EH (cell line): ENCODE measurements at places on chromosomes 12 and 14.

DNA sequence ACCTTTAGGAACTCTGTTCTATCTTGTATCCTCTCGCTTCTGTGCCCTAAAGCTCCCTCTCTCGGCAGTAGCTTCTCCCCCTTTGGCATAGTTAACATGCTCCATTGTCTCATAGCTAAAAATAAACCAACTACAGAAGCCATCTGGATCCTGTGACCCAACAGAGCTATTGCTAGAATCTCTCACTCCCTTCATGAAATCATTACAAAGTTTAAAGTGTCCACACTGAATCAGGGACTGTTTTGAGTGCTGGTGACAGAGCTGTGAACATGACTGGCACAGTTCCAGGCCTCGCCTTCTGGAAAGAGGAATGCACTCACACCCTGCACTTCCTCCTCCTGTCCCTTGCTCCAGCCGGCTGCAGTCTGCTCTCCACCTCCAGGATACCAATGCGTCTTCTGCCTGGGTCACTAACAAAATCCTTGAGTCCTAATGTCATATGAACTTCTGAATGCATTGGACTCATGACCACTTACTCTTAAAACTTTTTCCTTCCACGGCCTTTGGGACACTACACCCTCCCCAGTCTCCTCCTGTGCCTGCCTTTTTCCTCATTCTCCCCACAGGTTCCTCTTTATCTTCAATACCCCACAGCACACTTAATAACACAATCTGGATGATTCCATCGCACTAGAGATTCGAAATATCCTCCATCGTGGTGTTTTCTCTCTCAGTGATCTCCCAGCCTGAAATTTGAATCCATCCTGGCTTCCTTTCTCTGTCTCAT, 13.2 kb downstream of the PLBD1 start:
- DNase-seq: peak; percentile 19

DNA sequence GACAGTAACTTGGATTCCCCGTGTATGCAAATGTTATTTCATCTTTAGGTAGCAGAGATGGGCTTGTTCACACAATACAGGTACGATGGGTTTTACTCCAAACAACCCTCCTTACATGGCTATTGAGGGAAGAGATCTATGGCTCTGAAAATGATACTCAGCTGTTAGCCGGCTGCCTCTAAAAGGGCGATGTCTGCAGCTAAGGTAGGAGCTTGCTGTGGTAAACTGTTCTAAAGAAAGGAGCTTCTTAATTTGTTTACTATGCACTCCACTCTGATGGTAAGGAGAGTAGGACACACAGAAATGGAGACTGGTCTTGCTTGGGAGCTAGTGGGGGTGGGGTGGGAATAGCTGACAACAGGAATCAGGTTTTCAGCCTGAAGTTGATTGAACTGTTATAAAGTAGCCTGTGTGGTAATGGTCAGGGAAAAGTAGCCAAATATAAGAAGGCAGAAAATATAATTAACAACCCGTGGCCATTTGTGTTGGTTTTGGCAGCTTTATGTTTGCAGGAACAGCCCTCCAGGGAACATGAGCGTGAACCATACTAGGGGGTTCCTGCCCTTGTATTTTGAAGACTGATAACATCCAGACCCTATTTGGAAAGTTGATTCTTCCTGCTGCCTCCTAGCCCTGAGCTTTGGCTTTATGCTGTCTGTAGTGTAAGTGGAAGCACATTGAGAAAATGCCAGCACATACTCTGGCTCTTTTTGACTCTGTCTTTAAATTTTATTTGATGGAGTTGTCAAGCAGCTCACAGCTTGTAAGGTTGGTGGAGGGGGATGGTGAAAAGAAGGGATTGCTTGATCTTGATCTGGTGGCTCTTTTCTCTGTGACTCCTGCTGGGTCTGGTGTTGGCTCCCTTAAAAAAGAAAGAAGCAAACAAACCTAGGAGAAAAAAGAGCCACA, 929.8 kb downstream of the DIO2 start:
- DNase-seq: peak; percentile 11

GRCh38 chr14:49975276-49975675, 82.4 kb downstream of the ARF6 start:
- DNase-seq: peak; percentile 97

DNA sequence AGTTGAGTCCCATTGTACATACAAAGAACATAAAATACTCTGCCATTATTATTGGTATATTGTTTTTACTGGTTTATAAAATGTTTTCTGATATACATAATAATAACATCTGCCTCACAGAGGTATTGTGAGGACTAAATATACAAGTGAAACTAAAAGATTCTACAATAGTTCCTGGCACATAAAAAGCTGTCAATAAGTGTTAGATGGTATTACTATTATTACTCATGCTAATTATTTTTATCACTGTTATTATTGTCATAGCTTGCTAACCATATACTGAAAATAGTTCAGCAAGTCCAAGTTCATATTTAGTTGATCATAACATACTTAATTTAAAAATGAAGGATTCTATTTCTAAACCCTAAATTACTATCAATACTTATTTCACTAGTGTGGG, 34.4 kb downstream of the BTG1 start:
- no peak for DNase-seq

GRCh38 chr14:102902086-102902485, 20.4 kb upstream of the AMN start:
- DNase-seq: no peak

- DNase-seq: peak; percentile 5
These were observed 536.3 kb upstream of the CCDC196 start for GRCh38 chr14:65949711-65950516.

GRCh38 chr12:2003676-2004112, 563 bp downstream of the DCP1B start:
- DNase-seq: peak; percentile 55

DNA sequence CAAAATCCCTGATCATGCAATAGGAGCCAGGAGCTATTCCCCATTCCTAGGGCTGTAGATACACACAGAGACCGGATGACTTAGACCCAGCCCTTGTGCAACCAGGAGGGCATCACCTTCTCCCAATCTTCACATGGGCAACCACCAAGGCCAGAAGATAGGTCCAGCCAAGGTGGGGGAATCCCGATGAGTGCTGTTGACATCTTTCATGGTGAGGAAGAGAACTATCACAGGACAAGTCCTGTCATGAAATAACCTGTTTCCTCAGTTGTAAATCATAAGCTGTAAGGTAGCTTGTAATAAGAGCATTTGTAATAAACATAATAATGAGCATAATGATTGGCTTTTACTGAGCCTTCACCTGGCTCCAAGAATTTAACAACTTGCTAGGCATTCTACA, 89.5 kb downstream of the GCH1 start:
- DNase-seq: no peak

- DNase-seq: no peak
These were observed 2.3 kb downstream of the RDH12 start for GRCh38 chr14:67703997-67704396.

DNA sequence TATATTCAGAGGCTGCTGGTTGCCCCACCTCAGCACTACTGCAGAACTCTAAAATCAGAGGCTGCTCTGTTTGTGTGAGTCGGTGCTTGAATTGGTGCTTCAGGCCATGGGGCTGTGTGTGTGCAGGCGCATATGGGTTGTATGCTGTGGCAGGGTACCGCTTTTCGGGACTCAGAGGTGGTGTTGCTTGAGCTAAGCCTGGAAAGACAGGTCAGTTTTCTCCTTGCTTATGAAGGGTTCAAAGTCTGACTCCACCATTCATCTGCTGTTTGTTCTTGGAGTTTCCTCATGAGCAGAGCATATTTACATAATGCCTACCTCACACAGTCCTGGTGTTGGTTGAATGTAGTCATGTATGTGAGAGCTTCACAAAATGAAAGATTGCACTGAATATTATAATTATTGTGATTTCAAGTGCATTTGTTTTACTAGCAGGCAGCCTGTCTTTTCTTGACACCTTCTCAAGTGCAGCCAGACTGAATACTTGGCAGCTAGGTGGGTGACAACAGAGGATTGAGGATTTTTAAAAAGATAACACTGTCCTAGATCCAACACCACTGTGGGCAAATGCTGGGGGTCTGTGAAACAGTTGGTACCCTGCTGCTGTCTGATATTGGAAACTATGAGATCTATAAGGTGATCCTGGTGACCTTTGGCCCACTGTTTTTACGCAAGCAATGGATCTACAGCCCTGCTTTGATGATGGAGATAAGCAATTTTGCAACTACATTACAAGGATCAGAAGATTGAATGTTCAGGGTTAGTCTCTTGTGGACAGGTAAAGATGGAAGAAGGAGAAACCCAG, 1.0 kb upstream of the ANG start:
- no peak for DNase-seq

- no peak for DNase-seq
These were observed 6.4 kb downstream of the ETV6 start for GRCh38 chr12:11655842-11656241.

DNA sequence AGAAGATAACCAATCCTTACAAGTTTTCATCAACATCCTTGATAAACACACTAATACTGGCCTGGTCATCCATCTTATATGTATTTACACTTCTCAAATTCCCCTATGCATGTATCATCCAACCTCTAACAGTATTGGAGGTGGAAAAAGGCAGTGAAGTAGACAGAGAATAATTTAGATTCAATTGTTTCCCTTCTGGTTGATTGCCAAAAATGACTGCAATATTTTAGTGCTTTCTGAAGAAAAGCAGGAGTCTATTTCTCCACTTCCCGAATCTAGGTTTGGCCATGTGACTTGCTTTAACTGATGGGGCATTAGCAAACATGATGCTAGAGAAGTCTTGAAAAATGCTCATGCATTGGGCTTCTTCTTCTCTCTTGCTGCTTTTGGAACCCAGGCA, 78.3 kb upstream of the METAP2 start:
- no peak for DNase-seq

DNA sequence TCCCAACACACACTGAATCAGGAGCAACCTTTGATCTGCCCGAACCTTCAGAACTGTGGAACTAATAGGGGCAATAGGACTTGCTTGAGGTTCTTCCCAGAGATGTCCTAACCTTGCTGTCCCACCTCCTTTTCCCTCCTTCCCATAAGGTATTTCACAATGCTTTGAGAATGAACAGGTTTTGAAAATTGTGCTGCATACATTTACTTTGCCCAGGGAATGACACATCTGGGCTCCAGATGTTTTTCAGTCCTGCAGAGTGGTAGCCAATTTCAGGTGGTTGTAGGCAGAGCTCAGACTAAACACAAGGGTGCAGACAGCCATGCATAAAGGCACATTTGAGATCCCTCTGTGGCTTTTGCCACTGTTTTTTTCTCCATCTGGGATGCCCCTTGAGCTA, 206.7 kb upstream of the PWP1 start:
- no peak for DNase-seq

GRCh38 chr14:75886636-75887348, 95.0 kb downstream of the TGFB3 start:
- peak; percentile 67 for DNase-seq

DNA sequence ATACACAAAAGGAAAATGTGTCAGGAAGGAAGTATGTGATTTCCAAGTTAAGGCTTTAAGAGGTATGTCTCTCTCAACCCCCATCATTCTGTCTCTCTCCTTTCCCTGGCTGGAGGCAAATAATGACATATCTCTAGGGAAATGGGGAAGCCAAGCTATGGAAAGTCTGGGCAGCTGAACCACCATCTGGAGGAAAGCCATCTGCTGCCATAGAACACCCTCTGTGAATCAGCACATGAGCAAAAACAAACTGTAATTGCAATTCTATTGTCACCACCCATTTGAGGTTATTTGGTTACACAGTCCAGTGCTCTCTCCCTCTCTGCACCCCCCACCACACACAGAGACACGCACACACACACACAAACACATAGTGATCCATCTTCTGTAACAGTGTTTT, 766.2 kb downstream of the FLRT2 start:
- peak; percentile 26 for DNase-seq

- peak; percentile 94 for DNase-seq
These were observed 22.6 kb upstream of the LUM start for GRCh38 chr12:91133871-91134270.

DNA sequence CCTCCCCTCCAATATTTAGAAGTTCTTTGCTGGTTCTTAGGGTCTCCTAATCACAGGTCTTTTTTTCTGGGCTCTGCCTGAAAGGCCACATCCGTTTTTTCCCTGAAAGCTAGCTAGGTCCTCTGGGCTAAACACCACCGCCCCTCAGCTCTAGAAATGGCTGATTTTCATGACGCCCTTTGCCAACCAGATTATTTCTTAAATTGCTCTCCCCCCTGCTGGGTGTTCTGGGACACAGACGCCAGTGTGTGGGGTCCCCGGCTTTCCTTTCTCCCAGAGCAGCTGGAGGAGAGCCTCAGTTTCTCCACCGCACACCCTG, 45.3 kb upstream of the ATP23 start:
- DNase-seq: peak; percentile 37

DNA sequence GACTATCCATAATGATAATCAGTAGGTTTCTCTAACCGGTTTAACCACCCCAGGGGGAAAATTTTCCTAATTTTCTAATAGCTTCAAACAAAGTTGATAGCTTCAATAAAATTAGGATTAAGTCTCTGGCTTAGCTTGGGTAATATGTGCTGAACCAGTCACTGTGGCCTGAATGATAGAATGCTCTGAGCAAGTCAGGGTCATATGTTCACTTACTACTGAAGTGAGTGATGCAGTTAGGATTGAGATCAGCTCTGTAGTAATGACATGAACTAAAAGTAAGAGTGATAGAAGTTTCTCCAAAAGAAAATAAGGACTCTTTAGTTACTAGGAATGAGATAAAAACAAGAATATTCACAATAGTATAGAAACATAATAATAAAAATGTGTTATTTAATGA, 32.6 kb downstream of the ETNK1 start:
- DNase-seq: peak; percentile 3

DNA sequence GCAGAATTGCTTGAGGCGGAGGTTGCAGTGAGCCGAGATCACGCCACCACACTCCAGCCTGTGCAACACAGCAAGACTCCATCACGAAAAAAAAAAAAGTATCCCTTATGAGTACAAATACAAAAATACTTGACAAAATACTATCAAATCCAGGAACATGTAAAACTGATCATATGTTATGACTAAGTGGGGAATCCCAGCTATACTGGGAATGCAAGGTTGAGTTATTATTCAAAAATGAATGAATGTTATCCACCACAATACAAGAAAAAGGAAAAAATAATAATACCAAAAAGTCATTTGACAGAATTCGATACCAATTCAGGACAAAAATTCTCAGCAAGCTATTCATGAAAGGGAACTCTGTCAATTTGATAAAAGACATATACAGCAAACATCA, 32.6 kb downstream of the MOK start:
- peak; percentile 63 for DNase-seq

DNA sequence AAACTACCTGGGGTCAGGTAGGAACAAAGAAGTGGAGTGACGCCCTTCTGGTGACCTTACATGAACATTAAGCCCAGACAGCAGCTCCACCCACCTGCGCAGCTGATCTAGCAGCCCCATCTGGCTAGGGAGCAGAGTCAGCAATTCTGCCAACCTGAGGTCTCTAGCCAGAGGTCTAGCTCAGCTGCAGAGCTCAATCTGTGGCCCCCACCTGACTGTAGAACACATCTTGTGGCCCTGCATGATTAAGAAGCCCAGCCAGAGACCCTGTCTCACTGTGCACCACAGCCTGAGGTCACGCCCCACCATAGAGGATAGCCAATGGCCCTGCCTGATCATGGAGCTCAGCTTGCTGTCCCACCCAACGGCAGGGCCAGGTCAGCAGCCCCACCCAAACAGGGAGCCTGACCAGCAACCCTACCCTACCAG, 50.6 kb upstream of the HIGD1C start:
- DNase-seq: no peak

GRCh38 chr12:93106910-93107309, 177.8 kb upstream of the EEA1 start:
- no peak for DNase-seq

- DNase-seq: no peak
These were observed 592 bp upstream of the USP15 start for GRCh38 chr12:62259631-62259992.
